Heart right ventricle (tissue), 16 donors: ENCODE measurements at places on chromosomes 12 and 14. TPM values are rescaled to one million over a fixed set of nuclear protein-coding genes. Genes with fewer than 3 reads are reported as not detected.

COCH gene
- total RNA-seq: 0.13 TPM

KLC1 gene
- total RNA-seq: 142 TPM

EIF4B gene
- 369 TPM for total RNA-seq

ASB8 gene
- 85.4 TPM for total RNA-seq

KCNC2 gene
- total RNA-seq: not detected

TRHDE gene
- 0.96 TPM for total RNA-seq

ADAM21 gene
- total RNA-seq: 0.20 TPM

ZC2HC1C gene
- 9.0 TPM for total RNA-seq

CCNB1IP1 gene
- 57.5 TPM for total RNA-seq

GLS2 gene
- total RNA-seq: 0.54 TPM

KLRF2 gene
- not detected for total RNA-seq

GNG2 gene
- total RNA-seq: 8.8 TPM

PCK2 gene
- 0.75 TPM for total RNA-seq

CRIP2 gene
- total RNA-seq: 860 TPM

KCNH3 gene
- 0.35 TPM for total RNA-seq

KRT79 gene
- total RNA-seq: not detected

FAM222A gene
- 5.4 TPM for total RNA-seq

COL2A1 gene
- not detected for total RNA-seq

CAPS2 gene
- total RNA-seq: 13.4 TPM

IL26 gene
- total RNA-seq: not detected

GPR135 gene
- 1.9 TPM for total RNA-seq

ARHGDIB gene
- total RNA-seq: 58.3 TPM

ACVRL1 gene
- total RNA-seq: 59.1 TPM

TAS2R14 gene
- total RNA-seq: 1.3 TPM

TCL1B gene
- not detected for total RNA-seq

RAB35 gene
- 21.3 TPM for total RNA-seq

RNASE1 gene
- 490 TPM for total RNA-seq

PYGL gene
- 7.4 TPM for total RNA-seq

SIRT4 gene
- total RNA-seq: 3.7 TPM

TPH2 gene
- not detected for total RNA-seq

P2RX2 gene
- total RNA-seq: not detected

NGB gene
- not detected for total RNA-seq

PMCH gene
- total RNA-seq: not detected

SLC38A4 gene
- 0.28 TPM for total RNA-seq

SLC41A2 gene
- 4.4 TPM for total RNA-seq

RAD51B gene
- total RNA-seq: 3.4 TPM

ARL1 gene
- total RNA-seq: 108 TPM

HOXC12 gene
- not detected for total RNA-seq

IL23A gene
- 0.49 TPM for total RNA-seq

CIDEB gene
- 3.6 TPM for total RNA-seq
